Stimulated activated CD4-positive, alpha-beta T cell treated with anti-CD3 and anti-CD28 coated beads, Interleukin-2, amount 100 ng/mL, for 4 hours (primary cell): ENCODE measurements at places on chromosomes 4 and X.

GRCh38 chrX:69109706-69110105 lies 55.5 kb downstream of the PJA1 start:
- no peak for DNase-seq

DNA sequence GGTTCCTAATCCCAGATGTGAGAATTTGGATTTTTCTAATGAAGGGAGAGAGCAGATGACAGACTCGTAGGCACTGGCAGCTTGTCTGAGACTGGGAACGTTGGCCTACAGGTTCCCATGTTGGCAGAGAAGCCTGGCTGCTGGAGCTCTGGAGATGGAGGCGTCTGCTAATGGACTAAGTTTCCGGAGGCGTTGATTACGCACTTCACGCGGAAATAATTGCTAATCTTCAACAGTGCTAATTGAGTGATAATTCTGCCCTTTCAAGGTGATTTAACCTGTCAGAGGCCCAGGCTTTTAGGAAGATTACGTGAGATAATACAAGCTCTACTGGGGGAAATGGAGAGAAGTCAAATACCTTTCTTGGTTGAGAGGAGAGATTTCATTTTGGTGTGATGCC lies 77.4 kb downstream of the PSAPL1 start:
- no peak for DNase-seq

GRCh38 chr4:52546449-52546848 lies 112.7 kb downstream of the USP46 start:
- DNase-seq, result no peak

DNA sequence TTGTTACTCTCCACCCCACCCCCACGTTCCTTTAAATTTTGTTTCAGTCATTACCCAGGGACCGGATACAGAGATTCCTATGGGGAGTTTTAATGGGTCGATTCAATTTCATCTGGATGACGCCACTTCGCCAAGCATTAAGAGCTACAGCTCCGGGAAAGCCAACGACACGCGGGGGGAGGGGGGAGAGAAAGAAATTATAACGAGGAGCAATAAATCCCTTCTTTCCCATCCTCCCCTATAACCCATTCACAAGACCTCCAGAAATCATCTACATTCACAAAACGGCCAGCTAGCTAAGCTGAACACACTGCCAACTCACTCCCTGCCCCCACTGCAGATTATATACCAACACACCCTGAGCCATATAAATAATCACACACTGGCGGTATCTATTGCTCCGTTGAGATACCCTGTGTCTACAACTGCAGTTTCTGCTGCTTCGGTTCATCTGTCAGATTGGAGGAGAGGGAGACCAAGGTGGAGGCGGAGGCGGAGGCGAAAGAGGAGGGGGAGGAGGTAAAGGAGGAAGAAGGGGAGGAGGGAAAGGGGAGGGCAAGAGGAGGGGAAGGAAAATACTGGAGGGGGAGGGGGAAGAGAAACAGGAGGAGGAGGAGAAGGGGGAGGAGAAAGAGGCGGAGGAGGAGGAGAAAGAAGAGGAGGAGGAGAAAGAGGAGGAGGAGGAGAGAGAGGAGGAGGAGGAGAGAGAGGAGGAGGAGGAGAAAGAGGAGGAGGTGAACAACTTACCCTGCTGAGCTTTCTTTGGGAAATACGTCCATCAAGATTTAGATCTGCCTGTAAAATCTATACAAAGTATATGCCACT lies 113.9 kb upstream of the VAMP7 start:
- DNase-seq, result peak; percentile 35

GRCh38 chr4:42543762-42544161 lies 113.1 kb downstream of the ATP8A1 start:
- DNase-seq, result no peak

GRCh38 chr4:2194496-2194895 lies 47.4 kb downstream of the HAUS3 start:
- DNase-seq, result no peak

- DNase-seq, result no peak
Measured at GRCh38 chrX:19807414-19807813, 80.0 kb downstream of the SH3KBP1 start.

DNA sequence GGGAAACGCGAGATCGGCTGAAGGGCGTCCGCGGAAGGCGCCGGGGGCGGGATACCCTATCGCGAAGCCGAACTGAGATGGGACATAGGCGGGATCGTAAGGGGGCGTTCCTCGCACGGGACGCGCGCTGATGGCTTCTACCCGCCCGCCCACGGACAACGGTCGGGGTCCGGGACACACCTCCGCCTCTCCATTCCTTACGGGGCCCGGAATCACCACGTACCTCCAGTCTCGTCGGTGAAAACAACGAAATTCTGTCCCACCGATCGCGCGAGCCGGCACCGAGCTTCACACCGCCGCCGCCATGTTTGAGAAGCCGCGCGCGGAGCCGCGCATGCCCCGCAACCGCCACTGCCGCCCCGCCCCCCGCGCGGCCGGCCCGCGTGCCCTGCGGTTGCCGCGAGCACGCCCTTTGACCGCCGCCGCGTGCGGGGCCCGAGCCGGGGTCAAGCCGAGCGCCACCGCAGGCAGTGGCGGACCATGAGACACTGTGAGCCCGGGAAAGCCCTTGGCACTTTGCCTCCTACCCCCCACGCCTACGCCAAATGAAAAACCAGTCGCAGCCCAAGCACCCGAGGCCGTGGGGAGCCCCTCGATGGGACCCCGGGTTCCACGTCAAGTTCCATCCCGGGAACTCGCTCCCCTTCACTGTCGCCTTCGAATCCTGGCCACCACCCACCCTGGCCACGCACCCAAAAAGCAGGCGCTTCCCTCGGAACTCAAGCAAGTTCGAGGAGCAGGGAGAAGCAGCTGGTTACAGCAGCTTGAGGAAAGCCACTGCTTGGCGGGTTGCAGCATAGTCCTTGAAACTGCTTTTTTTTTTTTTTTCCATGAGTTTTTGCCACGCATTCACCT lies at the start of gene SCML2:
Gene SCML2 (minus strand): TSS at position 320 of the 855 bp plus-strand sequence. CDS start 20,617 bp downstream, outside the sequence.
- DNase-seq, result peak; percentile 7

DNA sequence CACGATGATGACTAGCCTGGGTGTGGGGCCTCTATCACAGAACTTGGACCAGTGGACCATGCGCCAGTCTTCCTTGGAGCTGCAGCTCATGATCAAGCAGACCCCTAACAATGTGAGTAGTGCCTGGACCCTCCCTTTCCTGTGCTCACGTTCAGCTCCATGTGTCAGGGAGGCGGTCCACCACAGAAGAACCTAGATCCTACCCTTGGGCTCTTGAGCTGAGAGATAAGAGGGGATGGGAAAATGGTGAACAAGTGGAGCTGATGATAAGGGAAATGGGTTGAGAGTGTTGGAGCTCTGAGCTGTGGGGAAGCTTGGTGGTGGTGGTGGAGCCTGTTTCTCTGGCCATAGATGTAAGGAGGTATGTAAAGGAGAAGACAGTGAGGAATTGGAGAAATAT lies 13.1 kb downstream of the MED12 start:
- no peak for DNase-seq

GRCh38 chr4:114180481-114180880 lies 201.0 kb upstream of the ARSJ start:
- DNase-seq, result peak; percentile 28

- no peak for DNase-seq
Measured at GRCh38 chrX:46647251-46647650, 73.7 kb downstream of the CHST7 start.

DNA sequence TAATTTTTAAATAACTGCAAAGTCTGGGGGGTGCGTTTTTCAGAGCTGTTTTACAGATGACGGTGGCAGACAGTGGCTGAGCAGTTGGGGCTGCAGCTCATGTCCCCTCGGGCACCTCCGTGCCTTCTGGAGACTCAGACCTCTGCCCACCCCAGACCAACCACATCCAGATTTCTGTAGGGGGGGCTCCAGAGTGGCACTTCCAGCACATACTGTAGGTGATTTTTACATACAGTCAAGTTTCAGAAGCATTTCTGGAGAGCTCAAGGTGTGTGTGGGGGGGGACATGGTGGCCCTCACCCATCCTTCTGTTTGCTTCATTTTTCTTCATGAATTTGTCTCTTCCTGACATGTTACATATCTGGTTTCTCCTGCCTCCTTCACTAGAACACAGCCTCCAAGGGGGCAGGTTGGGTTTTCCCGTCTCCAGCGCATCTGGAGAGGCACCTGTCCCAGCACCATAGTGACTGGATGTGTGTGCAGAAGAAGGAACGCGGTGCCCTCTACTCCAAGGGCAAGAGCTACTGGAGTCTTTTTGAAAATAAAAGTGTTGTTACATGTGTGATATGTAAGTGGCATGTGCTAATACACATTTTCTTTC lies 37.5 kb downstream of the TMEM271 start:
- no peak for DNase-seq

- DNase-seq, result no peak
Measured at GRCh38 chr4:4492161-4492847, 49.5 kb downstream of the STX18 start.

DNA sequence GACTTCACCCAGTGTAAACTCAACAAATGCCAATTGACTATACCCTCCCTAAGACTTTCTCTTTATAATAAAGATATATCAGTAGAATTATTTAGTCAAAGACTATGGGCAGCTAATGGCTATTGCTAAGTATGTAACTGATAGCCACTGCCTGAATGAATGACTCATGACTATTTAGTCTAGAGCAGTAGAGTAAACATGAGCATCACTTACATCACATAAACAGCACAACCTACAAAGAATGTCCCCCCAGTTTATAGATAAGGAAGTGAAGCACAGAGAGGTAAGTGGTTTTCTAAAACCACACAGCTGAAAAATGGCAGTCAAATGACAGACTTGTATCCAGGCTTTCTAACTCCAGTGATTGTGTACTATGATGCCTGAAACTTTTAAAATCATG lies 507.0 kb downstream of the PPARGC1A start:
- DNase-seq, result no peak

- DNase-seq, result no peak
Measured at GRCh38 chr4:44652002-44652401, 577 bp upstream of the YIPF7 start.

GRCh38 chr4:143390764-143391163 lies 54.1 kb downstream of the GAB1 start:
- DNase-seq, result no peak

DNA sequence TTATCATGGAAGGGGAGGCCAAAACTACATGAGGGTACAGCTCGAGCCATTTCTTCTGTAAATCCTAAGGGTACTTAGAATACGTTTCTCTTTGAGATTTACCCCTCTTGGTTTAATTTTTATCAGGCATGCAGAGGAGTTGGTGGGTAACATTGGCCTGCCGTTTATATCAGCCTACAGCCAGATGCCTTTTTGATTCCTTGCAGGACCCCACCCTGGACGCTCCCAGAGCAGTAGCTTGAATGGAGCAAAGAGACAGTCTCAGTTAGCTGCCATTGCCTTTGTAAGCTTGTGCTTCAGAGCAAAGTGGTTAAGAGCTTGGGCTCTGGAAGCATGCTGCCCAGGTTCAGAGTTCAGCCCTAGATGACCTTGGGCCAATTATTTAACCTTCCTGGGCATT lies 9.0 kb downstream of the DOCK11 start:
- DNase-seq, result no peak

DNA sequence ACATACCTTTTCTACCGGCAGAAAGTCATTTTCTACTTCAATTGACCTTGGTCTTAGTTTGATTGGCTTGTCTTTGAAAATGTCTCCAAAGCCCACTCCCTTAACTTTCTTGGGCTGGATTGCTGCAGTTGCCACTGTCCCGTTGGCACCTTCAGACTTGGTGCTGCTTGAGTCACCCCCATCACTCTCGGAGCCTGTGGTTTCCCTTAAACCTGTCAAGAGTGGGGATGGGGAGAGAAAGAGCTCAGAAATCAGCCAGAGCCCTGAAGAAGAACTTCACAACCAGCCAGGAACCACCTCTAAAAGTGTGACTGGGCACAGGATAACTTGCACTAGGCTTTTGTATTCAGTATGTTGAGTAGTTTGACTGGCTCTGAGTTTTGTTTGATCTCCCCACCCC lies 168.5 kb upstream of the MAP3K15 start:
- DNase-seq, result no peak

DNA sequence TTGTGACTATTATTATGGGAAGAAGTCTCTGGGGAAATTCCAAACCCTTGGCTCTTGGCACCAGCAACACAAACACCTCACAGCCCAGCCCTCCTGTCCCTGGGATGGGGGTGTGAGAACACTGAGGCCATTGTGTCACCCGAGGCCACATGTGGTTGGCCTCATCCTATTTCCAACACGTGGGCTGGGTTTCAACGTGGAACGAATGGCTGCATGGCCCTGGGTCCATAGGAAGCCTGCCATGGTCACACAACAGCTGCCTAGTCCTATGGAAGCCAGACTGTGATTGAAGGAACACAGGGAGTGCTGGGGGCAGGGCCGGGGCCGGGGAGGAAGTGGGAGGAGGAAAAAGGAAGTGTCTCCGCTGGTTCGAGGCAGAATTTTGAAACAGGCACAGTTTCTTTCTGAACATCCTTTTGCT lies 10.0 kb downstream of the CLCN4 start:
- DNase-seq, result no peak

- no peak for DNase-seq
Measured at GRCh38 chr4:152045807-152046571, 285.2 kb upstream of the GATB start.

DNA sequence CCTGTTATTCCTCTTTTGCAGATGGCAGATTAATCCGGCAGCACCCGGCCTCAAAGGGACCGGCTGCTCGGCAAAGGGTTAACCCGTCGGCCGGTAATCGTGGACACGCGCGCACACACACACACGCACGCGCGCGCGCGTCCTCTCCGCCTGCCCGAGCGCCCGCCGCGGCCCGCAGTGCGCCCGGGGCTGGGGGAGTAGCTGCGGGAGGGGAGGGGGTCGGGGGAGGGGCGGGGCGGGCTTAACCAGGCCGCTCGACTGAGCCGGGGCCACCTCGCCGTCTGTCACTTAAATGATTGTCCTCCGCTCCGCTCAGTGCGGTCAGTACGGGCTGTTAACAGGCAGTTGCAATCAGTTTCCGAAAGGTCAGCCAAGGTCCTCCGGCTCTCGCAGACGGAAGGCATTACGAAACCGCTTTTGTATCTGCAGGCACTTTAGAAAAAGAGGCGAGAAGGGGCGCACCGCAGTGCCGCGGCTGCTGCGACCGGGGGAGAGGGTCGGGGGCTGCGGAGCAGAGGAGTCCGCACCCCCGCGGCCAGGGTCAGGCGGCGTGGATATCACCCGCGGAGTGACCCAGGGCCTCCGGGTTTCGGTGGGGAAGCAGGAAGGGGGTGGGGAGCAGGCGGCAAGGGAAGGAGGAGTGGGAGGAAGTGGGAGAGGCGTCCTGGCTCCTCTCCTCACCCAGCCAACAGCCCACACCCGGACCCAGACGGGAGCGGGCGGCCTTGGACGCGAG lies 57.3 kb upstream of the BCOR start:
- DNase-seq, result no peak

DNA sequence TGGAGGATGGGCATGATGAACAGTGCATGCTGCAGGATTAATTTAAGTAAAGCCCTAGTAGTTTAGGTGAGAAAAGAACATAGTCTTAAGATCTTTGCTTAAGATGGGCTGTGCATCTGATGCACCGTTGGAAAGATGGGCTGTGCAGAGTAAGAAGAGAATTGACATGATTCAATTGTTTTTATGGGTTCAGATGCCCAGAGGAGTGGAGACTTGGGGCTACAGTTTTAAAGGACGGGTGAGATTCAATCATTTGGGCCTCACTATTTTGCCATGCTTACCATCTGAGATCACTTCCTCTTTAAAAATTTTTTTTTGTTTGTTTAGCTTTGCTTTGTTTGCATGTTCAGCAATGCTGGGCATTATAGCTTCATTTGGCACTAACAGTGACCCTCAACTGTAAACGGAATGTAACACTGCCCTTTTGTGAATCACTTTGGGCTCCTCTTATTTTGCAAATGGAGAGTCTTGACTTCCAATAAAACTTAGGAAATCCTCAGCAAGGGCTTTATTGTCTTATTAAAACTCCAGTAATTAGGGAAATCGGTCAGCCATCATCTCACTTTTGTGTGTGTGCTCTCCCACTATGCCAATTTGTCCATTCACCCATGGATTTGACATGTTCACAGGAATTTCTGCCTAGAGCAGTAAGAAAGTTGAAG lies 216.1 kb upstream of the TLL1 start:
- DNase-seq, result no peak
